NCI-H1694 treated with DMSO at 0.1 percent for 48 hours (cell line): ENCODE measurements at places on chromosomes 6 and 20.

- DNase-seq: no peak
These were observed 3.2 kb upstream of the FOXF2 start for GRCh38 chr6:1386038-1386709.

DNA sequence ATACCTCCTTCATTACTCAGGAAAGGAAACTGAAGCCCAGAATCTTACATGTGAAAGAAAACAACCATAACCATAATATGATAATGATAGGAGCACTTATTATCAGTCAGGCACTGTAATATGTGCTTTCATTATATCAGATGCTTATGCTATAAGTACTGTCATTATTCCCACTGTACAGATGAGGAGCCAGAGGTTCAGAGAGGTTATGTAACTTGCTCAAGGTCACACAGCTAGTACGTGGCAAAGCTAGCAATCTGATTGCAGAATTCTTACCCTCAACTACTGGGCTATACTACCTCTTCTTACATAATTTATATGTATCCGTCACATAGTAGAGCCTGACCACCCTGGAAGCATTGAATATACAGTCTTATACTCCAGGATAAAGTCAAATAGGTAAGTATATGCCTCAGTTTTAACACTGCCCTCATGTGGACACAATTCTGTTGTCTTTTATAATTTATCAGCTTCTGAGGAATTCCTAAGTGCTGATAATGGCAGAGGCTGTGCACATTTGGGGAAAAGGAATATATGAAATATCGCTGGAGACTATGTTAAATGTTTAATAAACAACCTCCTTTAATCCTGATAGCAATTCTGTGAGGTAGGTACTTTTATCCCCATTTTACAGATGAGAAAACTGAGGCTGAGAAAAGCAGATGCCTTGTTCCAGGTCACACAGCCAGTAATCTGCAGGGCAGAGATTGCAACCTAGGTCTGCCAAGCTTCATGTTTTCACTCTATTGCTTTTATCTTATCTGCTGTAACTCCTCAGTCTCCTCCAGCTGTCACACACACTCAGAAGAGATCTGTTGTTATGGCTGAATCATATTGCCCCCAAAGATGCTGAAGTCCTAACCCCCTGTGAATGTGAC is 13.4 kb downstream of the BCAS1 start:
- no peak for DNase-seq

GRCh38 chr20:24964506-24964840 is 15.4 kb downstream of the CST7 start:
- peak; percentile 74 for DNase-seq

DNA sequence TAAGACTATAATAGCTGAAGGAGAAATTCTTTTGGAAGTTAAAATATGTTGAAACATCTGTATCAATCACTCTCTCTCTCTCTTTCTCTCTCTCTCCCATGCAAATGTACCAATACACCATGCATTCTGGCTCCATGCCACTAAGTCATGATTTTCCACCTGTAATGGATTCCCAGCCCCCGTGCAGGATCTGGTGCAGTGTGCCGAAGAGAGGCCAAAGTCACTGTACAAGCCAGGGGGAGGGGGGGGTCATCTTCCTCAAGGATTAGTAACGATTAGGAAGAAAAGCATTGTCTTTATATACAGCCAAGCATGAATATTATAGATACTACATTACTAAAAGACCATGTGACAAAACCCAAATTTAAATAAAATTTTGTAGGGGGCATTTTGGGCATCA is 725.1 kb downstream of the KIF16B start:
- DNase-seq: no peak

DNA sequence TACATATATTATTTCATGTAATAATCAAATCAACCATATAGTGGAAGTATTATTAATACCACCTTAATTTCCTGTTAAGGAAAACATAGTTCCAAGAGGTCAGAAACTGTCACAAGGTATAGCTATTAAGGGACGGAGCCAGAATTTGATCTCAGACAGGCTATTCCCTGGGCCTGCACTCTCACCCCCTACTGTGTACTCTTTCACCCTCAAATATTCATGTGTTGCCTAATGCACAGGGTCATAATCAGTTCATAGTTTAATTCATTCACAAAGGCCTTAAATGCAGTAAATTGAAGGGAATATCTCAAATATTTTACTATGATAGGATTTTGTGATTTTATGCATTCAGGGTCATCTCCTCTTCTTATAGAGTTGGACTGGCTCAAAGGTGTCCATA is 67.2 kb upstream of the IFNGR1 start:
- no peak for DNase-seq

- DNase-seq: no peak
These were observed 1.2 kb downstream of the DUSP22 start for GRCh38 chr6:293193-294174.

DNA sequence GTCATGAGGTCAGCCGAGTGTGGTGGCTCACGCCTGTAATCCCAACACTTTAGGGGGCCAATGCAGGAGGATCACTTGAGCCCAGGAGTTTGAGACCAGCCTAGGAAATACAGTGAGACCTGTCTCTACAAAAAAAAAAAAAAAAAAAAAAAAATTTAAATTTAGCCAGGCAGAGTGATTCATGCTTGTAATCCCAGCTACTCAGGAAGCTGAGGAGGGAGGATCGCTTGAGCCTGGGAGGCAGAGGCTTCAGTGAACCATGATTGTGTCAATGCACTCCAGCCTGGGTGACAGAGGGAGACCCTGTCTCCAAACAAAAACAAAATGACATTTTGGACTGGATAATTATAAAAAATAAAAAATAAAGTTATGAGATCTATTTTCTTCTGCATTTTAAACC is 56.2 kb downstream of the ADGRF1 start:
- DNase-seq: no peak

DNA sequence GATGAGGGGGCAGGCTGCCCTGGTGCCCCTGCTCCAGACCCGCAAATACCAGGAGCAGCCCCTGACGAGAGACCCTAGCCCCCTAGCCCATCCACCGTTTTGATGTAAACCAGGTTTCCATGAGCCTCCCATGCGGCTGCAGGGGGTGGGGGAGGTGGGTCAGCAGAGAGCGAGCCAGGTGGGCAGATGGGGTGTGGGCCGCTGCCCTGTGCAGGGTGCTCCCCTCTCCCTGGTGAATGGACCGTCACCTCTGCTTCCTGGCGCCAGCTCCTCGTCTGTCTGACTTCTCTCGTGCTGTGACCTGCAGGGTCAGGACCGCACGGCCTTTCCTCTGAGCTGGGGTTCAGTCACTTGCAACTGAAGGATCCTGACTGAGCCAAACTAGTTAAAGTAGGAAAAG is 15.7 kb upstream of the BHLHE23 start:
- no peak for DNase-seq

- no peak for DNase-seq
These were observed 67.0 kb downstream of the SLX4IP start for GRCh38 chr20:10502098-10502526.

GRCh38 chr20:37564016-37564387 is 36.3 kb upstream of the BLCAP start:
- DNase-seq: no peak
